ENCODE measurements at places on chromosomes 1 and 21.

- DNase-seq = no peak
These were observed 535.4 kb downstream of the SMYD3 start for GRCh38 chr1:245971711-245972085.

DNA sequence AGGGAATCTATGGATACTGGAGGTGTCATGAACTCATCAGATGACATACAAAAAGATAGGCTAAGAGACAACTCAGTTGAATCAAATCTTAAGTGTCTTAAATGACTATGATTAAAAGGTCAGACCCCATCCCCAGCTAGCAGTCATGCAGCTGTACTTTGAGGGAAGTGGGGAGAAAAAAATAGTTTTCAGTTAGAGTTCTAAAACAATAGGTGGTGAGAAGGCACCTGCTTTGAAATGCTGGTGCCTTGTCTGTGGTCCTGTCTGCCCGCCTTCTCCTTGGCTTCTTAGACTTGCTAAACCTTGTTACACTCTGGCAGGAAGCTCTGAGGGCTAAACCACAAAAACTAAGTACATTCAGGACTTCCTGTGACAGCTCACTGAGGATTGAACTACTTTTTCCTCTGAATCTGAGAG is 15.3 kb downstream of the CD2 start:
- no peak for DNase-seq

DNA sequence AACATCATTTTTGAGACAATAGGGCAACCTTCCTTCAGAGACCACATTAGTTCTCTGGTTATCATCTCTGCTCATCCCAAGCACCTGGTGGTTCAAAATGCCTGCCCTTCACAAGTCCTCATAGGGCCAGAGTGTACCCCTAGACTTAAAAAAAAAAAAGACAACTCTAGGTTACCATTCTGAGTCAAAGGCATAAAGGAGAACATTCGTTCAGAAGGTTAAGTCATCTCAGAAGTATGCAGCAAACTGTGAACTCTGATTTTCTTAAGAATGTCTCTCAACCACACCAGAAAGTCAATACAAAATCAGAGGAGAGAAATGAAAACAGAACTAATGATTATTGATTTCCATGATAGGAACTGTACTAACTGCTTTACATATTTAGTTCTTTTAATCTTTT is 9.2 kb upstream of the BEND5 start:
- no peak for DNase-seq

- DNase-seq = no peak
These were observed 12.6 kb upstream of the MEF2D start for GRCh38 chr1:156513185-156513584.

DNA sequence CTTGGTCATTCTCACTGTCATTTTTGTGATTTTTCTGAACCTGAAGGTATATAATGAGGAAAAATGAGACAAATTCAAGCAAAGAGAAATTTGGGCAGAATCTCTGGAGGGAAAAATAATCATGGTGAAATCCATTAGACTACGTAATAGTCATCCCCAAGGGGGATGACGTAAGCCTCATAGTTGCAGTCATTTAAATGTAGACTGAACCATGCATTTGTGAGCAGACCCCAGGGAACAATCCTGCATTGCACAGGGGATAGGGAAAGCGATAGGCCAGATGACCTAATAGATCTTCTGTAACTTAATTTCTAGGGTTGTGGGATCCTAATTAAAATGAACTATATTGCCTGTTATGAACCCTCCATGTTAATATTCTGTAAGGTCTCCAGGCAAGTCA is 167.4 kb upstream of the C1orf21 start:
- no peak for DNase-seq

DNA sequence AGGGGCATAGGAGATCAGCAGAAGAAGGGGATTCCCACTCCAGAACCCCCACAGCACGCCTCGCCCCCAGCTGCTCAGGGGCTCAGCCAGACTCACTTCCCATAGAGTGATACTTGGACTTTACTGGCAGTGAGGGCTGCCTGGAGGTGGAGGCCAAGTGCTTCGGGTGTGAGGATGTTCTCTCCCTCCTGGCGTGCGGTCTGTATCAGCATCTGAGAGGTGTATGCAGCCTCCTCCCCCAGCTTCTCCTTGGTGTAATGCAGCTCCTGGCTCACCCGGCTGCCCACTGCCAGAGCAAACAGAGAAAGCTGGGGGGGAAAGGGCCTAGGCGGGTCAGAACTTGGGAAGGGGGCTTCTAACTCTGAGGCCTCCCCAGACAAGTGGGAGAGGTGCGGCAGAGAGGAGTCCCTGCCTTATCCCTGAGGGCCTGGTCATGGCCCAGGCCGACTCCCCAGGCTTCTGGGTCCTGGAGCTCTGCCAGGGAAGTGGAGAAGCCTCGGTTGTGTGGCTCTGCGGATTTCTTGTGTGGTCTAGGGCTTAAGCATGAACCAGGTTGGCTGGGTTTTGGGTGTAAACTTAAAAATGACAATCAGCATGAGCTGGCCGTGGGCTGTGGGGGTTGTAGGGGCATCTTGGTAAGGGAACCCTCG is 10.9 kb downstream of the PTCH2 start:
- DNase-seq = no peak

DNA sequence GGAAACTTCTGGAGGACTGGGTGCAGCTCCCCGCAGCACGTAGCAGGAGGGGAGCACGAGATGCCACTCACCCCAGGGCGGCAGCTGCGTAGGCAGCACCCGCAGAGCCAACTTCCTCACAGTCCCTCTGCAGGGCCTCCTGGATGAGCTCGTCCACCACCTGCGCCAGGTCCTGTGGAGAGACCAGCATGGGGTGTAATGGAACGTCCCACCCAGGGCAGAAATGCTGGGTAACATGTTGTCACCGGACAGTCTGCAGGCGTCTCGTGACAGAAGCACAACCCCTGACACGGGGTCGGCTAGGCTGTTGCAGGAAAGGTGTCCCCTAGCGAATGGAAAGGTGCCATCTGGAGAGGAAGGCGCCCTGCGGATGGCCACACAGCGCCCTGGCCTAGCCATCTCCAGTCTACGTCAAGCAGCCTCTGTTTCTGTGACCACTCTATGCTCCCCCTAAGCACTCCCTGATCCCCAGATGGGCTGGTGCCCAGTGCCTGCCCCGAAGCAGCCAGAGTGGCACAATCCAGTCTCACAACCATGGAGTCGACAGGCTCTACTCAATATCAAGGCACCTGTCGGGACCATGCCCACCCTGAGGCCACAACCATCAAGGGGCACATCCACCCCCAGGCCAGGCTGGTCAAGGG is 21.2 kb downstream of the MCM3AP start:
- no peak for DNase-seq

DNA sequence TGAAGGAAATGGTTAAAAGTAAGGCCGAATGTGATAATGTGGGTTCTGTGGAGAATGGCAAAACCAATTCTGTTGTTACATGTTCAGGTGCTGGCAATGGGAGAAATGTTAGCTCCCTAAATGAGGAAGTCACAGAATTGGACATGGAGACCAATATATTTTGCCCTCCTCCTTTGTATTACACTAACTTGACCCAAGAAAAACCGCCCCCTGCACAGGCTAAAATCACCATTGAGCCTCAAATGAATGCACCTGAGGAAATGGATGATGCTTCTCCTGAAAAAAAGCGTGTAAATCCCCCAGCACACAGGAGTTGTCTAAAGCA is 932 bp downstream of the MAP10 start:
- DNase-seq = no peak

- DNase-seq = no peak
These were observed 1.7 kb downstream of the EPHX4 start for GRCh38 chr1:92031281-92032110.

DNA sequence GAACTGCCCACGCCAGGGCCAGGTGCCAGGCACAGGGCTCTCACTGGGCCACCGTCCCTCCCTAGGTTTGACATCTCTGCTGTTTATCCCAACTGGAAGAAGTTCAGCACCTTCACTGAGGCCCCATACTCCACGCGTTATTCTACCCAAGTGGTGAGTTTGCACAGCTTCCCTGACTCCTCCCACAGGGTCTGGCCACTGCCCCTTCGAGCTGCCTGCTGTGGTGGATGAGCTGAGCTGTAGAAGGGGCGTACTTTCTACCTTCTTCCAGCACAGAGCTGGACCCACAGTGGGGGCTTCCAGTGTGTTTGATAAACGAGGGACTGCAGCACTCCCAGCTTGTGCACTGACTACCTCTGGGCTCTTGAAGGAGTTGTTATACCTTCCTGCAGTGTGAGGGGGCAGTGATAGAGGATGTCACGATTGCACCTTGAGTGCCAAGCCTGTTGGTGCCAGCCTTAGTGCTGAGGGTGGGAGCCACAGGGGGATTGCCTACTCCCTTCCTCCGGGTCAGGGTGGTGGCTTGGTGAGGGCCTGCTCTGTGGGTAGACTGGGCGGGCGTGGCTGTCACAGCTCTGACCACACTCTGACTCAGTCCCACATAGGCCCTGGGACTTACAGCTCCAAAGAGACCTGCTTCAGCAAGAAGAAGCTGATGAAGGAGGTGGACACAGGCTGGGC is 5.9 kb upstream of the TTC22 start:
- no peak for DNase-seq

DNA sequence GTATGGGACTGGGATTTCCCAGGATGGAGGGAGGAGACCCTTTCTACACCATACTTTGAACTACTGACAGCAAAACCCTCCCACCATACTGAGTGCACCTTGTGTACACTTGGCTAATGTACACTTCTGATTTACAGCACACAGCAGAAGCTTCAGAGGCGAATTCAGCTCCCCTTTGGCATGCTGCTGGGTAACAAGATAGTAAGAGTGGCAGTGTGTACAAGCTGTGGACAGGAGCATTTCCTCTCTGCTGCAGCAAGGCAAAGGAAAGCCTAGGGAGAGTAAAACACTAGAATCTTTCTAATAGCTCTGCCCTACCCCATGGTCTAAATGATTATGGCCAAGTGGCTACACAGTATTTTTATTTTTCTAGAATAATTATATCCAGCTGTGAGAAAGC is 83.9 kb upstream of the ARTN start:
- DNase-seq = no peak

GRCh38 chr1:165807613-165808012 is 19.8 kb upstream of the UCK2 start:
- DNase-seq = no peak

GRCh38 chr1:46757956-46758528 is 39.1 kb upstream of the EFCAB14 start:
- DNase-seq = no peak

GRCh38 chr1:97674517-97674916 is 246.3 kb downstream of the DPYD start:
- DNase-seq = no peak

DNA sequence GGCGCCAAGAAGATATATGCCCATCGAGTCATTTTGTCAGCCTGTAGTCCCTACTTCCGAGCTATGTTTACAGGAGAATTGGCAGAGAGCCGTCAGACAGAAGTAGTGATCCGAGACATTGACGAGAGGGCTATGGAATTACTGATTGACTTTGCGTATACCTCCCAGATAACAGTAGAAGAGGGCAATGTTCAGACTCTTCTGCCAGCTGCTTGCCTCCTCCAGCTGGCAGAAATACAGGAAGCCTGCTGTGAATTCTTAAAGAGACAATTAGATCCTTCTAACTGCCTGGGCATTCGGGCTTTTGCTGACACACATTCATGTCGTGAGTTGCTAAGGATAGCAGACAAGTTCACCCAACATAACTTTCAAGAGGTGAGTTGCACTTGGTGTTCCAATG is 19.1 kb downstream of the KLHL20 start:
- DNase-seq = no peak

DNA sequence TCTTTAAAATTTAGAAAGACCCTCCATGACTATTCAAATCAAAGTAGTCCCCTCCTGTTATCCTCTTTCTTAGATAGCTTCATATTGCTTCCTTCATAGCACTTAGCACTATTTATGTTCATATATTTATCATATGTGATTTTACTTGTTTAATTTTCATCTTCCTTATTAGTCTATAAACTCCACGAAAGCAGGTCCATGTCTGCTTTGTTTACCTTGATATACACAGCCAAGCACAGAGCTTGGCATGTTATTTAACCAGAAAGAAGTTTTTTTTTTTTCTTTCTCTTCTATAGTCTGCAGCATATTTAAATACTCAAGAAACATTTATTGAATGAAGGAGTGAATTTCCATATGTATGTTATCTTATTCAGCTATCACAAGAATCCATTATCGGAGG is 36.0 kb downstream of the SCP2 start:
- DNase-seq = no peak

DNA sequence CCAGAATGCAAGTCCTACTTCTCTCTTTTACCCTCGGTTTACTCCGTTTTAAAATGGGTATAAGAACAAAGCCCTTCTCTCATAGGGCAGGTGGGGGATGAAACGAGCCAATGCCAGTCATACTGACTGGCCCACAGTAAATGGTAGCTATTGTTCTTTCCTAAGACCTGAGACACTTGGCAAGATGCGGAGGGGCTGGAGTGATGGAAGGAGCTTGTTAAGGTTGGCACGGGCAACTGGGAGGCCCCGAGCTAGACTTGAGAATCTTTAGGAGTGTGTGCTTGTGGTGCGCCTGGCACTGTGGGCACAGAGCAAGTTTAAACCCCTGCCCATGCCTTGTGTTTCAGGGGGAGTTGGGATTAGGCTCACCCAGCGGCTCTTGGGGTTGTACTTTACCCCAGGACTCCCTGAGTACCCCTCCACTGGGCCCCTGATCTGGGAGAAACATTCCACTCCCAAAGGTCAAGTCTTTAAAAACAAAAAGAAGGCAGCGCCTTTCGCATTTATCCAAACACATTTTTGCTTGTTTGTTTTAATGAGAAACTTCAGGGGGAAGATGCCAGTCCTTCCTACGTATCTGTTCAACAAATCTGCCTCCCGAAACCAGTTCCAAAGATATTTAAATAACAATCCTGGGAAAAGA is 240.6 kb upstream of the TMEM51 start:
- no peak for DNase-seq

DNA sequence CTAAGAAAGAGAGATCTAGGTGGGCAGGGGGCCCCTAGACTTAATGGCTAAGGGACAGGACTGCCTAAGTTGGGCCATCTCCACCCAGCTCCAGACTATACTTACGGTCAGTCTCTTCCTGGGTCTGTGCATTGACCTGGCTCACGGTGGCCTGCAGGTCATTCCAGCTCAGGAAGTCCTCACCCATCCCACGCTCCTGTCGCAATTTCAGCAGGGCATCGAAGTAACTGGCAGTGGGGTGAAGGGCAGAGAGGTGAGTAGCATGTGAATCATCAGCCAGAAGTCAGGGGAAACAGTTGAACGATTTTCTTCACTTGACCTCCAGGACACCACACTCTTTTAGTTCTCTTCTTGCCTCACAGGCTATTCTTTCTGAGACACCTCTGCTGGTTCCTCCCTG is 20.5 kb downstream of the IQGAP3 start:
- DNase-seq = no peak

DNA sequence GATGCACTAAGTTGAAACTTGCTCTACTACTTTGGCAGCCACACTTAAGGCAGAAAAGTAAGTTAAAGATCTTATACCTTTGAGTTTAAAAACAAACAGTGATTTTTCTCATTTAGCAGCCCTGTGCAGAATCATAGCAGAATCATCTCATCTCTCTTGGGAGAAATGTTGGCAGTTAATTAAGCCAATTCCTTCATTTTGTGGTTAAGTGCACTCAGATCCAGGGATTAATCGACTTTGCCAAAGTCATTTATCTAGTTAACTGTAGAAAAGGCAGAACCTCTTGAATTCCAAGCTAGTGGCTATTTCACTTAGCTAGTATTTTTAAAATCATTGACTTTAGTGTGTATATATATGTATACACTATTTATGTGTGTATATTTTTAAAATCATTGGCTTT is 125.0 kb downstream of the GPR52 start:
- no peak for DNase-seq

- no peak for DNase-seq
These were observed 15.0 kb downstream of the ZNF496 start for GRCh38 chr1:247316590-247317197.

- DNase-seq = no peak
These were observed 62.1 kb downstream of the DEGS1 start for GRCh38 chr1:224245188-224245587.

Data from right kidney (tissue), 9 donors.